Choroid plexus epithelial cell (primary cell): ENCODE measurements at places on chromosomes 4 and X.
A peak's percentile ranks its signal among the peaks of the same experiment; 100 is the strongest.

- DNase-seq: peak; percentile 25
Observed at GRCh38 chr4:11669156-11669555, 240.5 kb upstream of the HS3ST1 start.

GRCh38 chr4:92305148-92305877 is 1.5 kb downstream of the GRID2 start:
- peak; percentile 48 for DNase-seq

GRCh38 chrX:107576841-107577240 is 51.5 kb upstream of the PRPS1 start:
- DNase-seq: no peak

DNA sequence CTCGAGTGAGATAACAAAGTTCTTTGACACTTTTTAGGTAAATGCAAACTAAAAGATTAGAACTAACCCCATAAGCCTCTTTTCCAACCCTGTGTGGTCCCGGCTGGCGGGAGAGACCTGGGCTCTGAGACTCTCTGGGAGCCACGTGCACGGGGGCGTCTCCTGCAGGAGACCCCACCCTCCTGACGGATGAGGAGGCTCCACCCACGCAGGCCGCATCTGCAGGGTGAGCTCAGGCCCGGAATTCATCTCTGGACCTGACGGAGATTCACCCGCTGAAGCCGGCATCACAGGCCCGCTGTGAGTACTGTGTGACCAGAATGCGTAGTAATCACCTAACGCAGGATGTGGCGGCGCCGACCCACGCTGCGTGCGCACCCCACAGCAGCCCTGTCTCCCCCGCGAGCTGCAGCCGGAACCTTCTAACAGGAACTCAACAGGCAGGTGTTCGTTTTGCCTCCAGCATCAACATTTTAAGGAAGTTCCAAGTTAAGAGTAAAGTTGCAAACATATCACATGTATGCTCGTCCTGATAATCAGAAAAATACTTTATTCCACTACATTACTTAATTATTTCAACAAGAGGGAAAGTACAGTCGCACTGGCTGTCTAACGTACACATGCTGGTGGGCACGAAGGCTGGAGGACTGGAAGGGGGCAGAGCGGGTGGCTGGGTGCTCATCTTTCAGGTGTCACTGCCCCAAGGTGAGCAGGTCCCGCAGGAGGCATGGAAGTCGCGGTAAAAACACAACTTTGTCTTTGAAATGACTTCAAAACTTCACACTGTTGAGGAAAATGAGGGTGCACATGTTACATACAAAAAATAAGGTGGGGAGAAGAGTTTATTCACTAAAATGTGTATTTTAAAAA is 44.5 kb downstream of the FGFRL1 start:
- DNase-seq: peak; percentile 57

GRCh38 chrX:8413279-8413678 is 51.4 kb upstream of the VCX3B start:
- DNase-seq: no peak
